RCC 7860 (cell line): ENCODE measurements at places on chromosomes 12 and 14.

DNA sequence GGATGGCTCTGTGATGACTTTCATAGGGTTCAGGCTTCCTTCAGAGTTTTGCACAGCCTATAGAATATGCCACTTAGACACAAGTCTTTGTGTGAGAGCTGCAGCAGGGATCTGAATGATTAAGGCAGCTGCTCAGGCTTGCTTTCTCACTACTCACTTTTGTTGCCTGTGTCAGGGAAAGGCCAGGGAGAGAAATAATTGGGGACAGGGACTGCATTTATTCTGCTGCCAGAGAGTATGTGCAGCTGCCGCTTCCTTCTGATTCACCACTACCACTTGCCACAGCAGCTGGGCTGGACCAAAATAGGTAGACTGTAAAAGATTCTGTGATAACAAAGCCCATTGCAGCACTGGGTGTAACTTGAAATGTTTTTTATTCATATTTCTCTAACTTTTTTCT is 49.7 kb downstream of the TRMT5 start:
- no peak for DNase-seq

GRCh38 chr12:70247653-70248199 is 4.5 kb downstream of the CNOT2 start:
- DNase-seq: no peak

DNA sequence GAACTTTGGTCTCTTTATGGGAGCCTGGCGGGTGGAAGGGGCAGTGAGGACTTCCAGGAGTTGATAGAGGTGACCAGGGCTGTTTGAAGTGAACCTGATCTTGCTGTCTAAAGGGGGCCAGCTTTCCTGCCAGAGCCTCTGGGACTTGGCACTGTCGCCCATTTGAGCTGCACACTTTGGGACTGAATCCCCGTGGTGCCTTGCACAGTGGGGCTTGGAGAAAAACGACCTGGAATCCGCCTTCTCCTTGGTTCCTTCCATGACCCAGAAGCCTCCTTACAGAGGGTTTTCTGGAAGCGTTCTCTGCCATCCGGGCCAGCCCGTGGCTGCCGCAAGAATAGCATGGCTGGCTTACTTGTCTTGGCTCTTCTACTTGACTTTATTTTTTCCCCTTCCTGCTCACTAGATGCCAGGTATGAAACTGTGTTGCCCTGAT is 2.0 kb downstream of the RFLNA start:
- DNase-seq: no peak

GRCh38 chr14:52840877-52841276 is 49.5 kb upstream of the GNPNAT1 start:
- no peak for DNase-seq

- no peak for DNase-seq
Measured at GRCh38 chr14:89164168-89165073, 252.6 kb downstream of the FOXN3 start.

DNA sequence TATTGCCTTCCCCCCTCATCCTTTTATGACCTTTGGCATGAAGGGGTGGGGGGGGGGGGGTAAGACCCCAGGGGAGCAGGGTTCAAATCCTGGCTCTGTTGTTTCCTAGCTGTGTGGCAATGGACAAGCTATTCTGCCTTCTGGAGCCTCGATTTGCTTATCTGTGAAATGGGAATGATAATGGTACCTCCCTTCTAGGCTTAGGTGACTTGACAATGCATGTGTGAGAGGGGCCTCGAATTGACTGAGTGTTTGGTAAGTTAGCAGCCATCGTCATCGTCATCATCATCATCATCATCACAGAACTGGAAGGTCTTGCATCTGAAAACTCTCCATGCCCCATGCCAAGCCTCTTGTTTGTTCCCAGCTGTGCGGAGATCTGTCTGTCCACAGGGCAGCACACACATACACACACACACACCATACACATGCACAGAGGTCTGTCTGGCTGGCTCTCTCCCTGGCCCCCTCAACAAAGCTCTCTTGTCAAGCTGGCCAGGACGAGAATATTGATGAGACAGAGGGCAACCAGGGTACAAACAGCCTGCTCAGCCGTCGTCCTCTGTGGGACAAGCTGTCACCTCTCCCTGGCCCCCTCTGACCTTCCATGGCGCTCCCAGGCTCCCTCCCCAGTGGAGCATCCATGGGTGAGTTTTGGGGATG is 5.9 kb upstream of the SDS start:
- DNase-seq: no peak

GRCh38 chr14:49972131-49972671 is 79.3 kb downstream of the ARF6 start:
- DNase-seq: no peak

GRCh38 chr12:71183846-71184245 is 26.0 kb upstream of the TSPAN8 start:
- DNase-seq: no peak

DNA sequence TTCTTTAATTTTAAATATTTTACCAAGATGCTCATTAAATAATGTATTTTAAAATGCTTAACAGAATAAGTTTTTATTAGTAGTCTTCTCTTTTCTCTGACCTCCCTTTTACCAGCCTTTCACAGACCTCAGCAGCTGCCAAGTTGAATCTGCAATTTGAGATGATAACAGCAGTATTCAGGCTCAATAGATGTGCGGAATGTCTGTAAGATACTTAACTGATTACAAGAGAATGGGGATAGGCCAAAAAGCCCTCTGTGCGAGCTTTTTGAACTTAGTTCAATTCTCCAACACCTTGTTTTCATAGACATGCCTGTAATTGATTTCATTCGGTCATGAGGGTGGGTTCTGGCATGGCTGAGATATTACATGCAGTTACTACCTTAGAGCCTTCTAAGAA is 277.2 kb downstream of the TMTC2 start:
- DNase-seq: no peak

GRCh38 chr12:4960030-4960429 is 50.3 kb downstream of the KCNA1 start:
- DNase-seq: no peak

- no peak for DNase-seq
Measured at GRCh38 chr14:54147282-54147681, 190.7 kb upstream of the BMP4 start.

- no peak for DNase-seq
Measured at GRCh38 chr12:49352351-49352750, 5.7 kb downstream of the DNAJC22 start.

DNA sequence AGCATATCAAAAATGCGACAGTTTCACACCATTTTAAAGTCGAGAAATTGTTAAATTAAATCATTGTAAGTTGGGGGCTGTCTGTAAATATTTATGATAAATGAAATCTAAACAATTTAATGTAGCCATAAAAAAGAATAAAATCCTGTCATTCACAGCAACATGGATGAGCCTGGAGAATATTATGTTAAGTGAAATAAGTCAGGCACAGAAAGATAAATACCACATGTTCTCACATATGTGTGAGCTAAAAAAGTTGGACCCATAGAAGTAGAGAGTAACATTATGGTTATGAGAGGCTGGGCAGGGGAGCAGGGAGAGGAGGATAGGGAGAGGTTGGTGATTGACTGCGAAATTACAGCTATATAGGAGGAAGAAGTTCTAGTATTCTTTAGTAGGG is 135.9 kb downstream of the GARIN6 start:
- no peak for DNase-seq

DNA sequence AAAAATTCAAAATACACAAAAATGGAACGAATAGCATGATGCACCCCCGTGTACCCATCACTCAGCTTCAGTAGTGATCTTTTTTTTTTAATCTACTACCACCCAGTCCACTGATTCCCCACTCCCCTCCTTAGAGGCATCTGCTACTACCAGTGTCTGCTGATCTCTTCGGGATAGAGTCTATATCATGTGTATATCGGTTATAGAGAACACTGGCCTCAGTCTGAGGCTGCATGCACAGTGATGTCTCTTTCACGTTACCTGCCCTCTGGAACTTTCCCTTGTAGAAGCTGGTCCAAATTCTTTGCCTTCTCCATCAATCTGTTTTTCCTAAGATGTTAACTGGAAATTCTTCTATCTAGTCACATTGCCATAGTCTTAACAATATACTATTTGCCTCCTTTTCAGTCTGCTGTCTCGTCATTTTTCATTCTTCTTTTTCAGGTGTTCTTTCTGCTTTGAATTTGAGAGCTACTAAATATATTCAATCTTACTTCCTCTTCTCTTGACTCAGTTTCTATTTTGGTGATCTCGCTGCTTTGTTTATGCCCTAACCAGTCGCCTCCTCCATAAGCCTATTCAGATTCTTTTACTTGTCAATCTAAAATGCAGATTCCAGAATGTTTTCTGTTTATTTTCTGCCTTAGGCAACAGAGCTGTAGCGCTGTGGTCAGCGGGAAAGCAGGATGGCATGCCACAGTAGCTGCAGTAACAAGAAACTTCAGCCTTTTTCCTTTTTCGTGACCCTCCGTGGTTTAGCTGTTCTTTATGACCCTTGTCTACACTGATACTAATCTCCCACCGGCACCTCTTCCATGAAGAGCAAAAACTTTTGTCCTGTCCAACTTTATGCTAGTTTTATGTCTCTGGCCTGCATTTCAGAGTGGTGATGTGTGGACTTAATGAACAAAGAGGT is 67.0 kb downstream of the FBXW8 start:
- DNase-seq: no peak

DNA sequence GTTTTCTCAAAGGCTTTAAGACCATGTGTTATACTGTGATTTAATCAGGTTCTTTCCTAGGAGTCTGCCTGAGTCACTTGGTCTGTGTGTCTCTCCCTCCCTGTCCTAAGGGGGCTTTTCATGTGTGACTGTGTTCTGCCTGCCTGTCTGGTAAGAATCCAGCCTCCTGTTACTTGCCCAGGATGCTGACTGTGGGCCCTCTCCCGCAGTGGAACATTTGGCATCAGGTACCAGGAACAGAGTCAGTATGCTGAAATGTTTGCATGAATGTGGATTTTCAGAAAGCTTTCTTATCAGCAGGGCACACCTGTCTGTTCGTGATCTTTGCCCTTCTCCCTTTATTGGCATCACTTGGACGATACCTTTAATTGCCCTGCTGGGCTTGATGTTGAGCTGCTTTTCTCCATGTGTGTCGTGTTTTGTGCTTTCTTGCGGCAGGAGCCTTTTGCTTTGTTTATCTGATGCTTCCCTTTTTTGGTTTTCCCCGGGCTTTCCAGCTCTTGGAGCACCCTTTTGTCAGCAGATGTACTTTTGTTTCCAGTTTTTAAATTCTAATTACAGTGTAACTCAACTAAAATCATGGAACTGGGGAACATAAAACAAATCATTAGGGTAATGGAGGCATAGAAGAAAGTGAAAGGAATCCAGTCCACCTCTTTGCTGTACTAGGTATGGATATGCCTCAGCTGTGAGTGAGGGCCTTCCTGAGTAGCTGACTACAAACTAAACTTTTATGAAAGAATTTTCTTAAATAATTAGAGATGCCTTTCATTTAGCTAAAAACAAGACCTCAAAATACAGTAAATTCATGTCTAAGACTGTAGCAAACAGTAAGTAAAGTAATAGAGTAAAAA is 72.5 kb downstream of the TRAF3 start:
- DNase-seq: no peak

DNA sequence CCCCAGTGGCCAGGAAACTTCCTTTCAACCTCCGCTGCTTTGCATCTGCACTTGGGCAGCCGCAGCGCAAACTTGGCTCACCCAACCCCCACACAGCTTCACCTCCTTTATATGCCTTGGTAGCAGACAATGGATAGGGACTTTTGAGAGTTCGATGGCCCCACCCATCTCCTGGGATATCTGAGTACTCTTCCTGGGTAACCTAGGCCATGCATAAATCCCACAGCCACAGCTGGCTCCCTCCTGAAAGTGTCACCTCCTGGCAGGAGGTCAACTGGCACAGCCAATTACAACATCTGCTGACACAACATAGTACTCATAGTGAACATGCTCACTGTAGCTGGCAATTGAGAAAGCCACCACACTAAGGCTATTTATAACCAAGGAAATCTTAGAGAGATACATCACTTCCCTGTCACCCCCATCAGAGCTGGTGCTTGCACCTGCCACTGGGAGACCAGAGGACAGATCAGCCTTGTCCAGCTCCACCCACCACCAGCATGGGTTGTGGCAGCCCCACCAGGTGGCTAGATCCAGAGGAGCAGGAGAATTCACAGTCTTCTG is 410.0 kb downstream of the SYT1 start:
- no peak for DNase-seq

DNA sequence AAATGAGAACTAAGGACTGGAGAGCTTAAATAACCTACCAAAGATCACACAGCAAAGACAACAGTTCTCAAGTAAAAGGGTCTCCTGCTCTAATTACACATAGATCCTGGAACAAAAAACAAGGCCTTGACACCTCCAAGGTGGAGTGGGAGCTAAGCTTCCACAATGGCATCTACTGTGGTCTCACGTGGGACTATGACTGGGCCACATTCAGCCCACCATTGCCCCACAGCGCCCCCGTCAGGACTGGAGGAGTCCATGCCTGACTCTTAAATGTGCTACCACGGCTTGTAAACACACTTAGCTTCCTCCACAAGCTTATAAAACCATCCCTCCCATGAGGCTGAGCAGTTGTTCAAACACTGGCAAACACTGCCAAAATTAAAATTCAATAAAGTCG is 88.5 kb downstream of the GCH1 start:
- DNase-seq: no peak

GRCh38 chr14:35201066-35201465 is 78.7 kb downstream of the PRORP start:
- DNase-seq: no peak

DNA sequence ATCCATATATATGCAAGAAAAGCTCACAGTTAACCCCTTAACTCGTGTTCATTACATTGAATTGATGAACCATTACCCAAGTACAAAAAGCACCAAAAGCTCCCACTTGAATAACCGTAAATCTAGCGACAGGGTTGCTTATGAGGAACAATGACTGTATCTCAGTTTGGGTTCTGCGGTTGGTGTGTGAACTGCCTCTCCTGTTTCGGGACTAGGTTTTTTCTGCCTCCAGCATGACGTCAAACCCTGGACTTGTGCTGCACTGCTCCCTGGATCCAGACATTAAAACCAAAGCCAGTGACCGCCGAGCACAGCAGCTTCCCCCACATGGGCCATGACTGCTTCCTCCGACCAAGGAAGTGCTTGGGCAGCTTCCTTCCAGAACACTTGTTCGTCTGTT is 77.7 kb downstream of the SETD3 start:
- no peak for DNase-seq
